ENCODE measurements at places on chromosomes 1 and 21.

GRCh38 chr21:23119491-23119890 is 2121.3 kb downstream of the NCAM2 start:
- no peak for DNase-seq

DNA sequence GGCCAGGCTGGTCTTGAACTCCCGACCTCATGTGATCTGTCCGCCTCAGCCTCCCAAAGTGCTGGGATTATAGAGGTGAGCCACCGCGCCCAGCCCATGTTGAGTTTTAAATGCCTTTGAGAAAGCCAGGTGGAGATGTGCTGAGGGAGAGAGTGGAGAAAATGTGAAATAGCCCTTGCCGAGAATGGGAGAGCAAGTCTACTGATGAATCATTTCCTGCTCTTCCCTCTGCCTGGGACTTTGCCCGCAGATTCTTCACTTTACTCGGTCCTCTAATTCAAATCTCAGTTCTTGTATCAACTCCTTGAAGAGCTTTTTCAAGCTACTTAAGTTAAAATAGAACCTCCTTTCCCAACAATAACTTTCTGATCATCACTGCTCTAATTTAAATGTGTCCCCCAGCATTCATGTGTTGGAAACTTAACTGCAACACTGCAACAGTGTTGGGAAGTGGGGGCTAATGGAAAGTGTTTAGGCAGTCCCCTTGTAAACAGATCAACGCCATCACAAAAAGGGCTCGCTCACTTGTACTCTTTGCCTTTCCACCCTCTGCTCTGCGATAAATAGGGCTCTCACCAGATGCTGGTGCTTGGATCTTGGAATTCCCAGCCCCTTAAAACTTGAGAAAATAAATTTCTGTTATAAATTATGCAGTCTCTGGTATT is 27.8 kb downstream of the OSBPL9 start:
- no peak for DNase-seq

DNA sequence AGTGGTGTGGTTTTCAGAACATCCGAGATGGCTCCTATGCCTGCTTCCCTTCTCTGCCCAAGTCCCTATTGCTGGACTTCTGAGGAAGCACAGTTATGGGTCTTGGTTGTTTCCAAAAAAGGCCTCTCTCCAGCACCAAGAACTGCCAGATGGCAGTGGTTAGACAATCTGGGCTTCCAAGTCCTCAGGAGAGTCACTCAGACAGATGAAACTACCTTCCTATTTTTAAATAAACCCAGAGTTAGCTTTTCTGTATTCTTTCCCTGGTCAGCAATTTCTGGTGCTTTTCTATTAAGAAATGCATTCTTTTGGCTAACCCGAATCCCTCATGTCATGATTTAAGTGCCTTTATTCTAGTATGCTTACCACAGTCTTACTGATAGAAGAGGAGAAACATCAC is 245.9 kb downstream of the PRDM2 start:
- DNase-seq = no peak

- no peak for DNase-seq
Observed at GRCh38 chr1:244730934-244731434, 78.1 kb downstream of the DESI2 start.

- no peak for DNase-seq
Observed at GRCh38 chr1:32618673-32619221, 31.6 kb downstream of the ZBTB8OS start.

- DNase-seq = no peak
Observed at GRCh38 chr1:119510046-119510445, 3.0 kb downstream of the HSD3B1 start.

Measured in hematopoietic multipotent progenitor cell treated with erythropoietin and hydrocortisone succinate and interleukin-3 and kit ligand, for 17 days (in vitro differentiated cells).